ENCODE measurements at places on chromosomes 7 and 10. TPM values are rescaled to one million over a fixed set of nuclear protein-coding genes. Genes with fewer than 3 reads are reported as not detected.

PROSER2 gene
- 1.6 TPM for total RNA-seq

SEMA3E gene
- total RNA-seq, result not detected

PDE6C gene
- not detected for total RNA-seq

IFIT5 gene
- total RNA-seq, result 6.5 TPM

TMEM236 gene
- 0.04 TPM for total RNA-seq

GRM3 gene
- total RNA-seq, result not detected

IGFBP3 gene
- total RNA-seq, result 1.3 TPM

Measured in activated CD8-positive, alpha-beta memory T cell treated with anti-CD3 and anti-CD28 coated beads for 36 hours (primary cell).